Left lung (tissue), 14 donors: ENCODE measurements at places on chromosomes 1 and 21. TPM values are rescaled to one million over a fixed set of nuclear protein-coding genes. Genes with fewer than 3 reads are reported as not detected.
A peak's percentile ranks its signal among the peaks of the same experiment; 100 is the strongest.

Gene LRRC53
- total RNA-seq: not detected

Gene PLD5
- 11.0 TPM for total RNA-seq

Gene SERPINC1
- total RNA-seq: 0.29 TPM

Gene POU3F1
- total RNA-seq: not detected

Gene SH2D2A
- total RNA-seq: 1.7 TPM

Gene OR6K3
- total RNA-seq: not detected

Gene PHLDA3
- total RNA-seq: 46.8 TPM

Gene CD53
- total RNA-seq: 83.5 TPM

Gene PRRX1
- 64.4 TPM for total RNA-seq

Gene SLC1A7
- total RNA-seq: 1.2 TPM

Gene KRTAP12-2
- total RNA-seq: not detected

Gene LDLRAD2
- 0.10 TPM for total RNA-seq

Gene PPM1J
- total RNA-seq: 0.93 TPM

Gene CLCNKB
- total RNA-seq: not detected

- no peak for DNase-seq
Measured at GRCh38 chr1:31523012-31523411, 53.3 kb upstream of the TINAGL1 start.

GRCh38 chr21:27154451-27155129 is 187.7 kb upstream of the ADAMTS5 start:
- DNase-seq: no peak

DNA sequence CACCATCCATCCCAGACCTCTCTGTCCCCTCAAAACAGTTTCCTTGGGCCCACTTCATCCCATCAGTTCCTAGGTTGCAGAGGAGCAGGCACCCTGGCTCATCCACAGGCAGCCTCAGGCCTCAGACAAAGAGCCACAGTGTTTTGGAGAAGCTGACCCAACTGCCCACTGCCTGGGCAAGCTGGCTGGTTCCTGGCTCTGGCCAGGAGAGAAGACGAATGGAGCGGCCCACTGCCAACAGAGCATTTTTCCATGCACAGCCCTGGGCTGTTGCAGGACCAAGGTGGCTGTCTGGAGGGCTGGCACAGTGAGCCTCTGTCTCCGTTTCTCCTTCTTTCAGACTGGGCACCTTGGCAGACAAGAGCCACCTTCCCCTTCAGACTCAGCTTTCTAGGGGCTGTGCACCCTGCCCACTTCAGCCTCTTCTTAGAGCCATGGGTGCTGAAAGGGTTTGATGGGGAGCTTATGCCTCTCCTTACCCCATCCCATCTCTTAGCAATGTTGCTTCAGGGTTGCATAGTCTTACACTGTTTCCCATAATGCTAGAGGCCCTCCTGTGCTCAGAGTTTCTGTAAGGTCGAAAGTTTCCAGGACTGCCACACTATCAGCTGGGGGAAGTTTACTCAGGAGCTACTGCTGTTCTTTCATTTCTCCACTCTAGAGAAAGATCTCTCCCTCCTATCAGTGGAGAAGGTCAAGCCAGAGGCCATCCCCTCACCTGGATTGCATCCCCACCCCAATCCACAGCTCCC is 973 bp downstream of the FMOD start:
- DNase-seq: no peak

GRCh38 chr1:15928971-15929965 is 46.6 kb downstream of the ZBTB17 start:
- no peak for DNase-seq

- DNase-seq: no peak
Measured at GRCh38 chr1:3809680-3810079, 13.4 kb upstream of the LRRC47 start.

- DNase-seq: no peak
Measured at GRCh38 chr1:211613108-211613947, 34.4 kb upstream of the SLC30A1 start.

DNA sequence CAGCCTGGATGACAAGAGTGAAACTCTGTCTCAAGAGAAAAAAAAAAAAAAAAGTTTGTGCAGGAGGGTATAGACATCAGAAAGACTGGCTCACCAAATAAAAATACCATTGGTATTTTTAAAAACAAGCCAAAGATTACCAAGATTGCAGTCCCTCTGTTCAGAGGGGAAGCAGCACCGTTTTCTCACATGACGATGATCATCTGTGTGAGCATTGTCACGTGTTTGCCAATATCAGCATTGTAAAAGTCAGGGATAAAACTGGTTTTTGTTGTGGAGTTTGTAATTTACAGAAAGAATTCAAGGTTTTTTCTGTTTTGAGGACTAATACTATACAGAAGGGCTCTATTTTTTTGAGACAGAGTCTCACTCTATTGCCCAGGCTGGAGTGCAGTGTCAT is 26.5 kb downstream of the ZNF362 start:
- no peak for DNase-seq

GRCh38 chr1:179777731-179778130 is 34.6 kb downstream of the FAM163A start:
- no peak for DNase-seq

- DNase-seq: no peak
Measured at GRCh38 chr1:12125422-12126355, 41.1 kb upstream of the TNFRSF1B start.

DNA sequence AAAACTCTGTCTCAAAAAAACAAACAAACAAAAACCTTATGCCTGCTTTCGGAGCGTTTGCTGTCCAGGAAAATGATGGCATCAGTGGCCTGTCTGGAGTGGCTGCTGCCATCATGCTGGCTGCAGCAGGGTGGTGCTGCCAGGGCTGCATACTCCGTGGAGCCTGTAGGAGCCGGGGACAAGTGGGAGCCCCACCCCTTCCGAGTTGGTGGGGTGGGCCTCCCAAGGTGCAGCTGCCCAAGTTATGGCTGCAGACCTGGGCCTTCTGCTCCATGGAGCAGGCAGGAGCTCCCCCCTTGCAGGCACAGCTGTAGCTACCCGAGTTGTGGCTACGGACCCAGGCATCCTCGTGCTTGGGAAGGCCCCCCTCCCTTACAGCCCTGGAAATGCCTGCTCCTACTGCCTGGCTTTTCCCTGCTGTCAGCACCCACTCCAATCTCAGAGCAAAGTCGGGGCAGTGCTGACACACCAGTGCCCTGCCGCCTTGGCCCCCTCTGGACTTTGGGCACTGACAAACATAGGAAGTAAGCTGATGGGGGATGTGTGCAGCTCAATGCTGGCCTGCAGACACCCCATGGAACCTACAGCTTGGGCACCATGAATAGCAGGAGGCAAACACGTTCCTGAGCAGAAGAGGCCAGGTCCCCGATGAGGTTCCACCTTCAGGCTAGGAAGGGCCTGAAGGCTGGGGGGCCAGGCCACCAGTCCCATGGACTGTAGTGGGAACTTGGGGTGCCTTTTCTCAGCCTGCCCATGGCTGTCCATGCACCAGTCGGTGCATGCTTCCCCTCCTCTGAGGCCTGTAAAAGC is 60.4 kb downstream of the CC2D1B start:
- DNase-seq: no peak

- DNase-seq: no peak
Measured at GRCh38 chr1:64129701-64130100, 73.7 kb upstream of the UBE2U start.

DNA sequence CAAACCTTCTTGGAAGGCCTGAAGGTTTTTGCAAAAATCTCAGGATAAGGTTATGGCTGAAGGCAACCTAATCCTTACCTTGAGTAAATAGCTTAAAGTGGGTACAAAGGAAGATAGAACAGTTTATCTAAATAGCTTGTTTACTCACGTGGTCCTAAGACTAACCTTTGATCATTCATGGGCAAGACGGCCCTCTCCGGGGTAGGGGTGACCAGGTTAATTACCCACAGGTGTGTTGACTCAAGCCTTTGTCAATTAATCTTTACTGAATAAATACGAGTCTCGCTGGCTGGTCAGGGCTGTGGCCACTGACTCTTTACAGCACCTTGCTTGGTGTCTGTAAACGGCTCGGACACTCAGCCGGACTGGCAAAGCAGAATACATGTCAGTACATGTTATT is 10.8 kb downstream of the AADACL4 start:
- no peak for DNase-seq

GRCh38 chr1:27572679-27573426 is 31.1 kb downstream of the AHDC1 start:
- no peak for DNase-seq

DNA sequence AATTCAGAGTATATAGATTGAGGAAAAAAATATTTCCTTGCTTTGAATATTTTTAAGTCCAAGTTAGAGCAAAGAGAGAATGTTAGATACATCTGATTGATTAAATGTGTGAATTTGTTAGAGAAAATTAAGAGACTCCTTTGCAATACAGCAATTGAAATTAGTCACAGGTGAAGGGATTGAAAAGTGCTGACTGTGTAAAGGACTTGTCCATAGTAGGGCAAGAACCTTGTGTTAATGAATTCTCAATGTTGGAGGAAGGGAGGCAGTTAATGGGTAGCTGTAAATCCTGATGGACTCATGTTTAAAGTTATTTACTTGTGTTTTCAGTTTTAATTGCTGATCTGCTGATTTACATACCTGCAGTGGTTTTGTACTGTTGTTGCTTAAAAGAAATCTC is 38.6 kb downstream of the ALG6 start:
- no peak for DNase-seq

- DNase-seq: no peak
Measured at GRCh38 chr1:26353210-26353859, 595 bp downstream of the CRYBG2 start.

GRCh38 chr21:43938751-43939442 is 73.2 kb upstream of the TRAPPC10 start:
- DNase-seq: peak; percentile 79

DNA sequence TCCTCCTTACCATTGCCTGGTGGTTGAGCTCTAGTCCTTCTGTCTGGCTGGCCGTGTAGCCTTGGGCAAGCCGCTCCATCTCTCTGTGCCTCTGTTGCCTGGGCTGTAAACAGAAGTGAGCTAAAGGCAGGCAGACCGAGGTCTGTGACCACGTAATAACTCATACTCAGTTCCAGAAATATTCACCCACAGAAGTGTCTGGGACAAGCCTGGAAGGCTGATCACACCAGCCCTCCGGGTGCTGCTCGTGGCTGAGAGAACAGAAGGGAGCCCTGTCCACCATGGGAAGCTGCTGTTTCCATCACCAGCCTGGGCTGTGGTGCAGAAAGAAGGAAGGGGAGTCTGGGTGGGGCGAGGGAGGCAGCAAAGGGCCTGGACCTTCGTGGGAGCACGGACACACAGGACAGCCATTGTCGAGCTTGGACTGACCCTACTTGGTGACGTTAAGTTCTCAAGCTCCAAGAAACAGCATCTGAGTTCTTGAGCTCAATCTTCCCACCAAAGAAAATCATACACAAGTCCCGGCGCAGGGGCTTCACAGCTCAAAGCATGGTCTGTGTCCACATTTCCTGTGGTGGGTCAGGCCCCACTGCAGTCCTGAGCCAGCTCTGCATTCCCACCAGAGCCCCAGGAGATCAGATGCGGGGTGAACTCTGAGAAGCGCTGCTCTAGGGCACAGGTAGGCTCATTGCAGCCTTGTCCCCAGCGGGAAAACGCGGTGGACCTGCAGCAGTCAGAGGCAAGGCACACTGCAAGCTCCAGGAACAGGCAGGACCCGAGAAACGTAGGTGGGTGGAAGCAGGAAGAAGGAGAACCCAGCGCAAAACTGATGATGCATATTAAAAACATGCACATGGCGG is 61.8 kb downstream of the RUNX3 start:
- no peak for DNase-seq

DNA sequence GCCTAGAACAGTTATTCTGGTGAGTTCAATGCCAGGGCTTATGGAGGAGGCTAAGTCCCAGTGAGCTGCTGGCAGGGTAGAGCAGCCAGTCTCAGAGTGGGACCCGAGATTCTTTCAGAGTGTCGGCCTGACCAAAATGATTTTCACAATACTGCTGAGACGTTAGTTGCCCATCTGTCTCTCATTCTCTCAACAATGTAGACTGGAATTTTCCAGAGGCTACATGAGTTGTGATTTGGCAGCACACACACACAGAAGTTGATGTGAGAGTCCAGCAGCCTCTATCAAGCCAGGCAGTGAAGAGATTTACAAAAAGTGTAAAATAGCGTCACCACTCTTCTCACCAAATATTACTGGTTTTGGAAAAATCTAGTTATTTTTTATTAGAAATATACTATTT is 21.7 kb downstream of the CACNA1S start:
- no peak for DNase-seq

GRCh38 chr1:75587692-75588091 is 23.2 kb downstream of the SLC44A5 start:
- DNase-seq: no peak

DNA sequence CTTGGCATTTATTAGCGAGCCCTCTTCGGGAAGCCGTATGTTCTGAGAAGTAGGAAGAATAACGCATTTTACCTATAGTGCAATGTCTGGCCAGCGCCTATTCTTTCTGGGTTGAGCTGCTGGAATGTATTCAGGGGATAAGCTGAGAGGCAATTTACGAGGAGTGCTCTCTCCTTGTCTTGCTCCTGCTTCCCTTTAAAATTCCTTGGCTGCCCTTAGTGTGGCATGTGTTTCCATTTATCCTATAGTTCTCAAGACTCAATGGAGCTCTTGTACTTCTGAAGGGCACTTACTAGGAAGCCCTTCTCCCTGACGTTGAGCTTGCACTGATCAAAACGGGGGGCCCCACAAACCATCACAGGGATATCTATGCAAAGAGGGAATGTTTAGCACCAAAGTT is 364.6 kb downstream of the DISC1 start:
- no peak for DNase-seq

DNA sequence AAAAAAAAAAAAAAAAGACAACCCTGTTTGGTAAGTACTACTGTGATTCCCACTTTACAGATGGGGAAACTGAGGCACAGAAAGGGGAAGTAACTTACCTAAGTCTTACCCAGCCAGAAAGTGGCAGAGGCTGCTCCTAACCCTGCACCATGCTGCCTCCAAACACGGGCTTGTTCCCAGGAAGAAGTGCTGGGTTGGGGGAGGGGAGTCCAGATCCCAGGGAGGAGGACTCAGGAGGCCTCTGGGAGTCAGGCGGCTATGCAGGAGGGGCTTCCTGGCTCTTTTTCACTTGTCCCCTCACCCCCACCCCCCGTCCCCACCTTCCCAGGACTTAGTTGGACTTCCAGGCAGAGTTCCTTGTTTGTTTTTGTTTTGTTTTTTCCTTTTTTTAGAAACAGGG is 23.9 kb downstream of the PIK3CD start:
- no peak for DNase-seq

GRCh38 chr1:118322331-118322730 is 137.3 kb upstream of the SPAG17 start:
- DNase-seq: no peak

DNA sequence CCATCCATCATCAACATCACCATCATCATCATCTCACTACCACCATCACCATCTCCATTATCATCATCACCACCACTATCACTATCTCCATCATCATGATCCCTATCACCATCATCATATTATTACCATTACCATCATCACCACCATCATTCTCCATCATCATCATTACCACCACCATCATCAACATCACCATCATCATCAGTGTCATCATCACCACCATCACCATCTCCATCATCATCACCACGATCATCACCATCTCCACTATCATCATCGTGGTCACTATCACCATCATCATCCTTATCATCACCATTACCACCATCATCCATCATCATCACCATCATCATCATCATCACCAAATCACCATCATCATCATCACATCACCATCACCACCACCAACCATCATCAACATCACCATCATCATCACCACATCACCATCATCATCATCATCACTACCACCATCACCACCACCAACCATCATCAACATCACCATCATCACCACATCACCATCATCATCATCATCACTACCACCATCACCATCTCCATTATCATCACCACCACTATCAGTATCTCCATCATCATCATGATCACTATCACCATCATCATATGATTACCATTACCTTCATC is 202.1 kb upstream of the VAMP3 start:
- DNase-seq: no peak

- DNase-seq: no peak
Measured at GRCh38 chr1:116310180-116310579, 62.9 kb upstream of the ATP1A1 start.

- no peak for DNase-seq
Measured at GRCh38 chr1:1451696-1452364, 2.3 kb downstream of the ATAD3C start.
